BE2C (cell line): ENCODE measurements at places on chromosomes 16 and 17.
A peak's percentile ranks its signal among the peaks of the same experiment; 100 is the strongest.

DNA sequence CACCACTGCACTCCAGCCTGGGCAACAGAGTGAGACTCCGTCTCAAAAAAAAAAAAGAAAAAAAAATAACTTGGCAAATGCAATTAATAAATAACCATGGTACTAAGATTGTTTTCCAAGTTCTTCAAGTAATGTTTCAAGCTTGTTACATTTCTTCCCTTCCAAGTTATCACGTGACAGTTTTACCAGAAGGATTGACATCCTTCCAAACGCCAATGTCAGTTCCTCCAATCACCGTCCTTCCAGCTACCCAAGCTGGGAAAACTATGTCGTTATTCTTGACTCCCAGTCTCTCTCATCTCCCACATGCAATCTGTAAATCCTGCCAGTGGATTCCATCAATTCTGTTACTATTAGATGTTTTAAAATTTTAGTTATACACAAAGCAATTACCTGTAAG is 3.9 kb upstream of the PHAF1 start:
- DNase-seq, result no peak

DNA sequence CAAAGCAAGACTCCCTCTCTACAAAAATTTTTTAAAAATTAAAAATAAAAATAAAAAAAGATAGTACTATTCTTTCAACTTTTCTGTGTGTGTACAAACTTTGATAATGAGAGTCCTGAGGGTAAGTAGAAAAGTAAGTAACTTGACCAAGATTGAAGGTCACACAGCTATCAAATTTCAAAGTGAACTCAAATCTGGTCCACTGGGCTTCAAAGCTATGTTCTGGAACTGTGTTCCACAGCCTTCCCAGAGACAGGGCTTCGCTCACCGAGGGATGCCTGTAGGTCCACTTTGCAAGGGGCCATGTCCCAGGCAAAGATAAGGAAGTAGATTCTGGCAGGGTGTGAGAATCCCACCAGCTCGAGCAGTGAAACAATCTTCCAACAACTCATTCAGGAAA is 56.3 kb upstream of the TNRC6A start:
- DNase-seq, result no peak

GRCh38 chr16:82773018-82773417 is 146.2 kb downstream of the CDH13 start:
- no peak for DNase-seq

- no peak for DNase-seq
Observed at GRCh38 chr17:66928949-66929348, 35.6 kb upstream of the CACNG4 start.

DNA sequence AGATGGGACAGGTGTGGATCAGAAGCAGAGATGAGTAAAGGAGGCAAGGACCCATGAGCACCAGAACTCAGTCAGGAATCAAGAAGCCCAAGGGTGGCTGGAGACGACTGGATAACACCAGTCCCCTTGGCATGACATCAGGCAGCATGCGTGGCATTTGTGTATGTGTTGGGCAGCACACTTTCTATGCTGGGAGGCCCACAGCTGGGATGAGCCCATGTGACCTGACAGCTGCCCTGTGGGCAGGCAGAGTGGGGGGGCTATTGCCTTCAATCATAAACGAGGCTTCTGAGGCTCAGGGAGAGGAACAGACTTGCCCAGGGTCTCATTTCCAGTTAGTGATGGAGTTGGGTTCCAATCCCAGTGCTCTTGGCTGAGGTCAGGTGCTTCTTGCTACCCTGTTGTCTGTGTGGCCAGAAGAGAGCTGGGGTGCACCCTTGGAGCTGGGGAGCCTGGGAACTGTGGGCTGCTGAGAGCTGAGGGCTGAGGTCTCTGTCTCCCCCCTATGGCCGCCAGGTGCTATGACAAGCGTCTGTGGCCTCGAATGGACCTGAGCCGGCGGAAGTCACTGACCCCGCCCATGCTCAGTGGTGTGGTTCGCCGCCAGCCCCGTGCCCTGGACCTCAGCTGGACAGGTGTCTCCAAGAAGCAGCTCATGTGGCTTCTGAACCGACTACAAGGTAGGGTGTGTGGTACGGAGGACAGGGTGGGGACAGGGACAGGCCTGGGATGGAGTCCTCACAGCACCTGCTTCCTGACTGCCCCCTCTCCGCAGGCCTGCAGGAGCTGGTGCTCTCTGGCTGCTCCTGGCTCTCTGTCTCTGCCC is 7.1 kb upstream of the ORAI3 start:
- DNase-seq, result peak; percentile 78

DNA sequence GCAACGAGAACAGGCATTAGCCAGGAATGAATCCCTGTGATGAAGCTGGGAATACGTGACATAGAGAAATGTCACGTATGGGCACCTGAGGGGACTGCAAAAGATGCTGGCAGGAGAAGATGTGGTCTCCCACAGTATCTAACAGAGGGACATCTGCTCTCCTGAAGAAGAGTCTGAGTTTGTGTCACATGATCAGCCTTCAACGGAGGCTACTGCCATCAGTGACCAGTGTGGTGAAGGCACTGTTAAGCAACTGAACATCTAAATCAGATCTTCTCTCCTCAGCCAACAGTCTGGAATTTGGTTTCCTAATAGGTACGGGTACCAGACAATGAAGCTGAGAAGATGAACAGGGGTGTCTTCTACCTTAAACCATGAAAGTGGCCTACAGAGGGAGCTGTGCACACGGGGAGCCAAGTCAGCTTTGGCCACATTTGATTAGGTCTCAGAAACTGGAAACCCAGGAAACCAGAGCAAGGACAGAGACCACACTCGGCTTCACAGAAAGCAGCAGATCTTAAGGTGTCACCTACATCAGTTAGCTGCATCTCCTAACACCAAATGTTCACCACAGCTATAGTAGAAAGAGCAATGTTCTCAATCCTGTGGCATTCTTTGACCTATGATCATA is 41.8 kb downstream of the BRD7 start:
- DNase-seq, result peak; percentile 38

DNA sequence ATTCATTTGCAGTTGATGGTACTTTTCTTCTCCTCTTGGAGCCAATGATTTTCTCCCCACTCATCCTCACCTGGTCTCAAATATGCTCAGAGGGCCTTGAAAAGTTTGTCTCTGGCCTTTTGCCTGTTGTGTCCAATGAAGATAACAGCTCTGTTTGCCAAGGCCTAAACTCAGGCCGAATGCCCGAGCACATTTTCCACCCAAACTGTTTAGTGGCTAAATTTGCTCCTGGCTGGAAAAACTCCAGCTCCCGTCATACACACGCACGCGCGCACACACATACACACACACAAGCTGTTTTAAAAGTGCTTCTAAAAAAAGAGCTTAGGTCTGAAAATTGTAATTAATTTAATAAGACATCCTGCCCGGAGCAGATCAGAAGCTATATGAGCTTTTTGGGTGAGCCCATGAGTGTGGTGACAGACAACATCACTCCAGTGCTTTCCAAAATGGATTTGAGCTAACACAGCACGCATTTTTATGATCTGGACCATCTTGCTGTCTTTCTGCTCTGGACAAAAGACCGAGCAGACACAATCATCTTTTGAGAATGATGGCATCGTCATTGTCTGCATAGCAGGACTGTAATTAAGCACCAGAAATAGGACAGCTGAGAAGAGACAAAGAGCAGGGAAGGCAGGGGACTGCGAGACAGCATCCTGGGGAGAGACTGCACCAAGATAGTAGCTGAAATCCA is 48.9 kb downstream of the IRX6 start:
- DNase-seq, result peak; percentile 12

DNA sequence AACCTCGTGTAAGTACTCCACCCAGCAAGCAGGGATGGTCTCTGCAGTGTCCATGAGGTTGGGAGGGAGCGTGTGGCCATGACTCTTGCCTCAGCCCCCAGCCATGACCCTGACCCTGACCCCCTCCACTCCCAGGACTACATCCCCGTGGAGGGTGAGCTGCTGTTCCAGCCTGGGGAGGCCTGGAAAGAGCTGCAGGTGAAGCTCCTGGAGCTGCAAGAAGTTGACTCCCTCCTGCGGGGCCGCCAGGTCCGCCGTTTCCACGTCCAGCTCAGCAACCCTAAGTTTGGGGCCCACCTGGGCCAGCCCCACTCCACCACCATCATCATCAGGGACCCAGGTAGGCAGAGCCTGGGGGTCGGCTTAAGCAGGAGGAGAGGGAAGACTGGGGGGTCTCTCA is 16.3 kb downstream of the GALK1 start:
- DNase-seq, result no peak

DNA sequence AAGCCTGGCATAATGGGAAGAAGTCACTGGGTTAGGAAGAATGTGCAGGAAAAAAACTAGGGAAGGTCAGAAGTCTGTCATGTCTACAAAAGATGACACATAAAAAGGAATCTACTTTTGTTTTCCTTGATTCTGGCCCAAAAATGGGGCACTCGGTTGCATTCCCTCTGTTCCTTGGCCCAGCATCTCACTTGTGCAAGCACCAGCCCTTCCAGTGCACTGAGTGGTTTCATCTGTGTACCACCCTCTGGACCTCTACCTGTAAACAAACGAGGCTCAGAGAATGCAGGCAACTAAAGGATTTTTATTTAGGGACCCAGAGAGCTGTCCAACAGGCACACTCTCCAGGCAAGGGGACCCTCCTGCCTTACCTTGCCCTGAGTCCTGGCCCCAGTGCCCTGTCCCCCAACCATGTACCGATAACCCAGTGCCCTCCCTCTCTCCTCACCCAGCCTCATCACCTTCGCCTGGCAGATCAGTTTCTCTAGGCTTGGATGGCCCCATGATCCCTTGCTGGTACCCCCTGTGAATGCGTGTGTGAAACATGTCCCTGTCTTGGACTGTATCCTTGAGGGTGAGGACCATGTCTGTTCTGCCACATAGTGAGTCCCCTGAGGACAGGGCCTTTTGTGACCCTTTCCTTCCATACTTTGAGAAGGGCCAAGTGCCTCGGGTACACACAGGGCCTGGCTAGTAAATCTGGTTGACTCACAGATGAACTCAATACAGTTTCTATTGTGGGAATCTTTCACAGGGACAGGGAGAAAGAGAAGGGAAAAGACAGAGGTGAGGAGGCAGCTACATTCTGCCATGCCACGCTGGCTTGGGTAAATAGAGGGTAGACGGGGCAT is 13.3 kb downstream of the NXPH3 start:
- DNase-seq, result no peak

- no peak for DNase-seq
Observed at GRCh38 chr16:625977-626765, 4.6 kb upstream of the WFIKKN1 start.

DNA sequence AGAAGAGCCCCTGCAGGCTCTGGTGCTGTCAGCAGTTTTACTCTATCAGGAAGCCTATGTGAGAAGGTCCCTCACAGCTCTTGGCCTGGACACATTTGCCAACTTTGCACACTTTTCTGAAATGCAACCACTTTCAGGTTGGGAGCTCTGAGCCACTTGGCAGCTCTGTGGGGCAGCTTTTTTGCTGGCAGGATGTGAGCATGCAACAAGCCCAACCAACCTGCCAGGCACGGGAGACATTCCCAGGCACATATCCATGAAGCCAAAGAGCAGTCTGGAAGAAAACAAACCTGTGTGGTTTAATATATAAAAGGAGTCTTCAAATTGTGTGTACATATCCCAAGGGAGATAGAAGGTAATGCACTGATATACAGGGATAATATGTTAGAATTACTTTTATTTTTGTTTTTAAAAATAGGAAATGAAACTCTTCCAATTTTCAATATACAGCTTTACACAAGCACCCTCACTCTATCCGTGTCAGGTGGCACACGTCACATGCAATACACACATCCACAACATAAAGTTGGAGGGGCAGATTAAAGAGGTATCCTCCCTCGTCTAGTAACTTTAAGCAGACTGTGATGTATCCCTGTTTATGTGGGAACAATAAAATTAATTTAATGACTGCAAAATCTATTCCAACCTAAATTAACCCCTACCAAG is 57.4 kb upstream of the COX10 start:
- no peak for DNase-seq

DNA sequence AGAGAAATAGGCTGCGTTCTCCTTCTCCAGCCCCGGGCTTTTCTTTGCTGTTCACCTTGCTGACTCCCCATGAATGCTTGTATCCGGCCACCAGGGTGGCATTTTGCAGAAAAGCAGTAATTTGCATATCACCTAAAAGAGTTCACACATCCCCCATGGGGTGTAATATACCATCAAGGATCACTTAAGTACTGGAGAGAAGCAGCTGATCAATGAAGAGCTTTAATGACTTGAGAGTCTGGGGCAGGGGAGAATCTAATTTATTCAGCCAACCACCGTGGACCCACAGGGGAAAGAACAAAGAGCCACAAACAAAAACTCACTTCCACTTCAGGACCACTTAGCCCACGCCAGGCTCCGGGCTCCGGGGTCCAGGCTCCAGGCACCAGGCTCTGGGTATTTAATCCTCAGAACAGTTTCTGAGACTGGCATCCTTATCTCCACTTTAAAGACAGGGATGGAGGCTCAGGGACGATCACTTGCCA is 33.9 kb upstream of the SEC14L1 start:
- no peak for DNase-seq

- no peak for DNase-seq
Observed at GRCh38 chr17:72565006-72565405, 444.2 kb downstream of the SOX9 start.
